Metanephros (tissue), 2 donors: ENCODE measurements at places on chromosomes 5 and 9. TPM values are rescaled to one million over a fixed set of nuclear protein-coding genes. Genes with fewer than 3 reads are reported as not detected.

Gene TRIP13
- total RNA-seq, result 6.1 TPM

Gene CACNA1B
- total RNA-seq, result 0.41 TPM

Gene MSX2
- total RNA-seq, result 0.47 TPM

Gene CCDC152
- 1.6 TPM for total RNA-seq

Gene PRRX2
- 2.1 TPM for total RNA-seq

Gene PHF24
- 0.23 TPM for total RNA-seq

Gene ZNF474
- 0.18 TPM for total RNA-seq

Gene SCGB3A1
- total RNA-seq, result 0.88 TPM

Gene LCN9
- total RNA-seq, result not detected

Gene ADCY2
- total RNA-seq, result 17.0 TPM

Gene C9orf50
- total RNA-seq, result 0.70 TPM

Gene FAM78A
- total RNA-seq, result 10.6 TPM

Gene FIBCD1
- 0.29 TPM for total RNA-seq

Gene NUP214
- 49.5 TPM for total RNA-seq

Gene TLR4
- 18.2 TPM for total RNA-seq

Gene CA9
- 0.70 TPM for total RNA-seq

Gene ESM1
- total RNA-seq, result 17.0 TPM

Gene ORM2
- total RNA-seq, result not detected

Gene KIF4B
- 0.12 TPM for total RNA-seq
